ENCODE measurements at places on chromosomes 5 and 9. TPM values are rescaled to one million over a fixed set of nuclear protein-coding genes. Genes with fewer than 3 reads are reported as not detected.

Gene ALAD
- 36.1 TPM for total RNA-seq

Gene ZNG1E
- total RNA-seq: 44.8 TPM

Gene ADAMTS12
- 9.8 TPM for total RNA-seq

Gene ASPN
- total RNA-seq: 11.2 TPM

Gene BSPRY
- not detected for total RNA-seq

Gene CMYA5
- 5.9 TPM for total RNA-seq

Gene FAM114A2
- total RNA-seq: 18.9 TPM

Gene GSN
- total RNA-seq: 629 TPM

Gene NOP16
- 7.7 TPM for total RNA-seq

Gene PKD2L2
- not detected for total RNA-seq

Gene OBP2B
- total RNA-seq: not detected

Gene MAP1B
- total RNA-seq: 132 TPM

Gene PCDHB5
- 3.3 TPM for total RNA-seq

Gene ZFP2
- total RNA-seq: 2.6 TPM

Gene SLC1A1
- total RNA-seq: 4.8 TPM

Gene NR6A1
- total RNA-seq: 0.26 TPM

Gene SHB
- total RNA-seq: 11.5 TPM

Gene HAVCR2
- total RNA-seq: 3.3 TPM

Gene FGF1
- total RNA-seq: 0.34 TPM

Gene PCDHB4
- total RNA-seq: not detected
